Activated CD4-positive, alpha-beta T cell treated with anti-CD3 and anti-CD28 coated beads for 4 hours (primary cell): ENCODE measurements at places on chromosomes 11 and 22.

DNA sequence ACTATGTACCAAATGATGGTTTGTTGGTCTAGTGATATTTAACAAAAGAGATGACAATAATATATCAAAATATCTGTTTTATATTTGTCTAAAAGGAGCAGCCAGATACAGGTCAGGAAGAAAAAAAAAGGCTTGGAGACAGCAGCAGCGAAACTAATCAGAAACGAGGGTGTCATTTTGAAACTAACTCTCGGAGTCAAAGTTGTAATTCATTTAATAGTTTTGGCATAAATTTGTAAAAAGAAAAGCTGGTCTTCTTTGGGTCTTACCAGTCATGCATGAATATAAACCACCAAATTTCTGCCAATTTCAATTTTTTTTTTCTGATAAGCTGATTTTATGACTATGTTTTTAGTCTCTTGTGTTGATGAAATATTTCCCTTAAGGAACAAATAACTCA lies 25.5 kb downstream of the NPAT start:
- no peak for DNase-seq

GRCh38 chr22:21624880-21625791 lies 4.7 kb downstream of the YDJC start:
- no peak for DNase-seq

GRCh38 chr11:1298695-1299492 lies 10.5 kb downstream of the TOLLIP start:
- no peak for DNase-seq

DNA sequence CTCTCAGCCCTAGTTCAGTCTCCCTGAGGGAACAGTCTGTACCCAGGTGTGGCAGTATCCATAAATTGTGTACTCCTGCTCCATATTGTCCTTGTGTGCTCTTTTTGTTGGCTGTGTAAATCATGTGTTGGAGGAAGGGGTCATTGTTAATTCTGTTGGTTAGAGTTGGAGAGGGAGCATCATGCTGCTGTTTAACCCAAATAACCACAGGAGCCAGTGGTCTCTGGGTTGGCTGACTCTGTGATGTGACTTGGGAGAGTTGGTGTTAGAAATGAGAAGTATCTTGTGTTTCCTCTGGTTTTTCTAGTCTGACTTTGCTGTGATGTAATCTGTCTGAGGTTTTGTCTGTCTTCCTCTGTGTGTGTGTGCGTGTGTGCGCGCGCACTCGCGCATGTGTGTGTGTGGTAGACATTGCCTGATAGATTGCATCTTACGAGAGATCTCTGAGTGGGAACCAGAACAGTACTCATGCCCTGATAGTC lies 30.5 kb downstream of the CTNND1 start:
- DNase-seq, result peak; percentile 84

DNA sequence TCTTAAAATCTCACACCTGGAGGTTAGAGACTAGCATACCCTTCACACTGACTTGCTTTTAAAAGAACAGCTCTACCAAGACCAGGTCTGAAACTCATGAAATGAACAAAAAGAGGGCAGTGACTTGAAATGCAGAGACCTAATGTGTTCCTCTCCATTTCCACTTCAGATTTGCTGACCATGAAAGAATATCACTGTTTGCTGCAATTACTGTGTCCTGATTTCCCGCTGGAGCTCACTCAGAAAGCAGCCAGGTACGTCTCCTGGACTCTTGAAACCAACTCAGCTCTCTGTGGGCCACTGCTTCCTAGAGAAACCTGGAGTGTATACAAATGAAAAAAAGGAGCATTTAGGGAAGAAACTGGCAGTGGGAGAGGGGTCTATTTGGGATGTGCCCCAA lies 39.2 kb downstream of the ARFGAP2 start:
- DNase-seq, result no peak

DNA sequence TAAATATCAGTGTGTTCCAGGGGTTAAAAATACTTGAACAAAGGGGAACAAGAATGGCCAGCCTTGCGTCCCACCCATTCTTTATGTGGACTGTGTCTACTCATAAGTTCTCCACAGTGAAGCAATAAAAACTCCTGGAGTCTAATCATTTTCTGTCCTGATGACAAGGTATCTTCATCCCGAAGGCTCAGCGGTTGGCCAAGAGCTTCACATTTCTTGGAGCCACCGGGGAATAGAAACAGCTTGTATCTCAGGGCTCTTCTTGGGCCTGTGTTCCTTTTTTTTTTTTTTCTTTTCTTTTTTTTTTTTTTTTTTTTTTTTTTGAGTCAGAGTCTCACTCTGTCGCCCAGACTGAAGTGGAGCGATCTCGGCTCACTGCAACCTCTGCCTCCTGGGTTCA lies 36.8 kb upstream of the ADORA2A start:
- no peak for DNase-seq

- DNase-seq, result no peak
These were observed 1290.4 kb downstream of the BRD1 start for GRCh38 chr22:48537343-48537680.

DNA sequence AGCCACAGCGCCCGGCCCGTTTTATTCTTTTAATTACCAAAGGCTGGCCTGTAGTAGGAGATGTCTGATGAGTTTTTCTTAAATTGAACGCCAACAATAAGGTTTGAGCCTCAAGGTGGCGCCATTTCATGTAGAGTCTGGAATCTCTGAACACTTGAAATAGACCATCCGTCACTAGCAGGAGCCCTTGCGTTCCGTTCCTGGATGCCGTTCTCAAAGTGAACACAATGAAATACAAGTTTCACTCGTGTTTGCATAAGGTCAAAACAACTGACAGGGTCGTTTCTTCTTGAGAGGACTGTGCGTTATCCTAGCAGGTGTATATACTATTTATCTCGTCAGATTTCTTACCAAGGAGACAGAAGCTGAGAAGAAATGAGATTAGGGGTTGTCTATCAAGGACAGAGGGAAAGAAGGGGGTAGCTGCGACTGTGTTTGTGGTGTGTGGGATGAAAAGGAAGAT lies 18.7 kb upstream of the SCGB1D1 start:
- peak; percentile 65 for DNase-seq

GRCh38 chr22:49992921-49993648 lies 19.5 kb downstream of the IL17REL start:
- DNase-seq, result peak; percentile 72
